ENCODE measurements at places on chromosomes 7 and 10. TPM values are rescaled to one million over a fixed set of nuclear protein-coding genes. Genes with fewer than 3 reads are reported as not detected.

GRCh38 chr10:68574051-68574450, 13.9 kb downstream of the TET1 start:
- DNase-seq: no peak

- no peak for DNase-seq
Measured at GRCh38 chr10:26717476-26717875, 20.0 kb downstream of the PDSS1 start.

- DNase-seq: no peak
Measured at GRCh38 chr7:155405399-155406318, 52.3 kb upstream of the EN2 start.

DNA sequence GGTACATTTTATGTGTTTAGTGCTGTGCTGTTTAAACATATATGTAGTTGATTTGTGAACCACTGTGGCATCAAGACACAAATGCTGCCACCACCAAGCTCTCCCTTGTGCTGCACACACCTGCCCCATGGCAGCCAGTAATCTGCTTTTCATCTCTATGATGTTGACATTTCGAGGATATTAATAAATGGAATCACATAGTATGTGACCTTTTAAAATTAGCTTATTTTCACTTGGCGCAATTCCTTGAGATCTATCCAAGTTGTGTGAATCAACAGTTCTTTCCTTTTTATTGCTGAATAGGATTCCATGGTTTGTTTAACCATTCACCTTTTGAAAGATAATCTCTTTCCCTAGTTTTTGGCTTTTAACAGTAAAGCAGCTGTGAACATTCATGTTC, 73.1 kb downstream of the BMPR1A start:
- no peak for DNase-seq

GRCh38 chr7:10474048-10474447, 499.6 kb upstream of the PHF14 start:
- no peak for DNase-seq

DNA sequence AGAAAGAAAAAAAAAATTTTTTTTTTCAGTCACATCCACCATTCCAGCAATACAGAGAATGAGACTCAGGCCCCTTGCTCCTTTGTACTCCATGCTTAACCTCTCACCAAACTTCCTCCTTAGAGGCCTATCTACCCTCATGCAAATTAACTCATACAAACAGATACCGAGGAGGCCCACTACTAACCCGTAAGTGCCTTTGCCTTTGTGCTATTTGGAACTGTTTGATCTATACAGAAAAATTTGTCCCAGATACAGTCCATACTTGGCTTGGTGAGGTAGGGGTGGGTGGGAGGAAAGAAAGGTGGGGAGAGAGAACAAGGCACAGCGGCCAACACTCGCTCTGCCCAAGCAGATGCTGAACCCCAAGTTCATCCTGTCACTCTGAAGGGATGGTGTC, 87.8 kb upstream of the DUSP5 start:
- no peak for DNase-seq

DNA sequence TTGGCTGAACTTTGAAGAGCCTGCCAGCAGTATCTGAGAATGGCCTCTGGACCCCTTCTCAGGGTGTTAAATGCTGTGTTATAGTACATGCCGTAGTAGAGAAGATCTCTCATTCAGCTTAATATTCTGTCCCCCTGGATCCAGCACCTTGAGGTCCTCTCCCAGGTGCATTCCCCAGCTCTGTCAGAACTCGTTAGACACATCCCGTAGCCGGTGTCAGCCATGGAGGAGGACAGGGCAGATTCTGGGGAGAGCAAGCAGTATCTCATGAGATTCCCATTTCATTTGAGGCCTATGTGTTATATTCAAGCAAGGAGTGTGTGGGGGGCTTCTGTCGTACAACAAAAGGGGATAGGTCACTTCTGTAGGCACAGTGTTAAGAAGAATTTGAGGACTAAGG, 34.8 kb downstream of the NACAD start:
- DNase-seq: no peak

DNA sequence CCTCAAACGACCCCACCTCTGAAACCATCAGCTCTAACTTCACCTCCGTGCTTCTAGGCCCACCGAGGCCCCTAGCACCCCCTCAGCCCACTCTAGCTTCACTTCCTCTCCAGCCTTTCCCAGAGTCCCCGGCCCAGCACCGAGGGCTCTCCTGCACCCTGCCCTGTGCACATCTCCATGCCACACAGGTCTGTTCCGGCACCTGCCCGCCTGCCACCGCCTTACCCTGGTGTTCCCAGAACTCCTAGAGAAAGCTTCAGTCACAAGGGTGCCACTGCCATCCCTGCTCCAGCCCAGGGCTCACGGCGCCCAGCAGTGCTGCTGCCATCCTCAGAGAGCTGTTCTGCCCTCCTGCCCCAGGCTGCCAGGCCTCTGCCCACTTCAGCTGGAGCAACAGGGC, 61.3 kb upstream of the INSIG1 start:
- DNase-seq: no peak

- DNase-seq: peak; percentile 49
Measured at GRCh38 chr10:49113741-49114141, 1.6 kb downstream of the VSTM4 start.

DNA sequence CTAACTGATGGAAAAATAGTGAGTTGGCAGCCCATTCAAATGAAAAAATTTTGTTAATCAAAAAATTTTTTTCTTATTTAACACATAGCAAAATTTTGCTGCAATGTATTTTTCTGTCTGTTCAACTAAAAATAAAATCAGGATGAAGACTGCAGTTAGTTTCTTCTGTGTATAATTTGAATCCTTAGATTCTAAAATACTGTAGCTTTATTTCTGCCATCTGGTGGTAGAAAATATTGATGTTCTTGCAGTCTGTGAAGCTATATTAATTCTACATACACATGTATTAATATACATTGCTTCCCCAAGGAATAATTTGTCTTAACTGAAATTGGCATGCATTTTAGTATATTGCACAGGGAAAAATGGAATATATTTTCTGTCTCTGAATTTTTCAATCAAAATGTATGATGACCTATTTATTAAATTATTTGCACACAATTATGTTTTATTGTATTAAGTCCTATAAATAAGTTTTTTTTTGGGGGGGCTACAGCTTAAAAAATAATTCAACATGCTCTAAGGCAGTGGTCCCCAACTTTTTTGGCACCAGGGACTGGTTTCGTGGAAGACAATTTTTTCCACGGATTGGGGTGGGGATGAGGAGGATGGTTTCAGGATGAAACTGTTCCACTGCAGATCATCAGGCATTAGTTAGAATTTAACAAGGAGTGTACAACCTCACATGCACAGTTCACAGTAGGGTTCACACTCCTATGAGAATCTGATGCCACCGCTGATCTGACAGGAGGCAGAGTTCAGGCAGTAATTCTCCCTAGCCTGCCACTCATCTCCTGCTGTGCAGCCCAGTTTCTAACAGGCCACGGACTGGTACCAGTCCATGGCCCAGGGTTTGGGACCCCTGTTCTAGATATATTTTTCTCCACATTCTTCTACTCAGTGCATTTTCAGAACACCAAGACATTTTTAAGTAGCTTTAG, 119.4 kb downstream of the GNAT3 start:
- no peak for DNase-seq

DNA sequence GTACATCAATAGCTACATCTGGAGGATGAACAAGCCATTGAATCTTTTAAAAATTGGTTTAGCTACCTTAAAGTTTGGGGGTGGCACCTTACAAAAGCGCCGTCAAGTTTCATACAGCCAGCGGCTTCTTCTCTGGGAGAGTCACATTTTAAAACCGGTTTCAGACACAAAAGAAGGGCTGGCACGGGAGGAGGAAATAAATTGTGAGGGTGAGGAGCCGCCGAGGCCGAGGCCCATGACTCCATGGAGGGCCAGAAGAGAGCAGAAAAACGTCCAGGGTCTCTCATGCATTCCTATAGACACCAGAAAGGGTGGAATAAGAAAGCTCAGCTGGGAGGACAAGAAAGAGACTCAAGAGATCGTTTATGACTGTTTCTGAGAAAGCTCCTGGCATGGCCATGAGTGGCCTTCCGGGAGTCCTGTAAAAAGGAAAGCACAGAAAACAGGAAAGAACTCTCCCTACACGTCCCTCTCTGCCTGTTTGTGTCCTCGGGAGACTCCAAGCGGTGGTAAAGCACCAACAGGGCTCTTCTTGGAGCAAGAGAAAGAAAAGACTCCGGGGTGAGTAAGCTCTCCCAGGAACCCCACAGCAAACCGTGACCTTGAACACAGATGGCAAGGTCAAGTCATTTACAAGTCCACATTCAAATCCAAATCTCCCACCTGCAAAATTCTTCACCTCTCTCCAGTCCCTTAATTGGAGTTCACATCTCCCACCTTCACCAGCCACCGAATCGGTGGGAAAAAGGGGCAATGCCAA, 1.8 kb downstream of the FRAT2 start:
- no peak for DNase-seq

DNA sequence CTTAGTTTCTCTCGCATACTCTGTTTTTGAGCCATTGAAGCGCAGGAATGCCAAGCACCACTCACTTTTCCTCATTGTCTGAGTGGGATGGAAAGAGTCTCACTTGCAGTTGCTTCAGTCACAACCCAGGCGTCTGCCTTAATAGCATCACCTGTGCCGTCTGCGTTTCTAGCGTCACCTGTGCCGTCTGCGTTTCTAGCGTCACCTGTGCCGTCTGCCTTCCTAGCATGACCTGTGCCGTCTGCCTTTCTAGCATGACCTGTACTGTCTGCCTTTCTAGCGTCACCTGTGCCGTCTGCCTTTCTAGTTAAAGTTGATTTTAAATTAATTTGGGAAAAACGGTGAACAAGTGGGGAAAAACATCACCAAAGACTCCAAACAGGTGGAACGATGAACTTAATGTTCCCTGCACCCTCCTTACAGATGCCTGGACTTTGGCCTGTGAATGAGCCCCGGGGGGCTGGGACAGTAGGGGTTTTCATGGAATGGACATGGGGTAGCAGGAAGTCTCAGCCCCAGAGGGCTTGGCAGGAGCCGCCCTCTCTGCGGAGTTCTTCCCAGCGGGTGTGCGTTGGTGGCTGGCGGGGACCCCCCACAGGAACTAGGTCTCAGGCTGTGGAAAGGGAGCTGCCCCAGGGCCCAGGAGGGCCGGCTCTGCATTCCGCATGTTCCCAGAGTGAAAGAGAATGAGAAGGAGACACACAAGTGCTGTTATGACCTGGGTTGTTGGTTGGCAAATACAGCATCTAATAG, 3.5 kb downstream of the ZNF511 start:
- no peak for DNase-seq

GRCh38 chr7:129886818-129887186, 66.0 kb downstream of the UBE2H start:
- no peak for DNase-seq

DNA sequence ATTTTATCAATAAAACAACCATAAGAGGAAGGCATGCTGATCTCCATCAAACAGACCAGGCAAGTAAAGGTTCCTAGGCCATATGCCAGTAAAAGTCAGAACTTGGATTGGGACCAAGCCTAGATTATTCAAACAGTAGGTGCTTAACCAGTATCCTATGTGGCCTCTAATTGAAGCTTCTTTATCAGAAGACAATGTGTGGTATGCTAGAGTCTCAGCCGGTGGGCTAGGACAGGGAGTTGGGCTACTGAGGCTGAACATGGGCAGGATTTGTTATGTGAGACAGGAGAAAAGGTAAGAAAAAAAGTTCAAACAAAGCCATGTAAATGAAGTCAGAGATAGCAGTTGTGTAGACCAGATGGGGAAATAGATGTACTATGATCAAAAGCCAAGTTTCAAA, 413.7 kb upstream of the GHITM start:
- no peak for DNase-seq

DNA sequence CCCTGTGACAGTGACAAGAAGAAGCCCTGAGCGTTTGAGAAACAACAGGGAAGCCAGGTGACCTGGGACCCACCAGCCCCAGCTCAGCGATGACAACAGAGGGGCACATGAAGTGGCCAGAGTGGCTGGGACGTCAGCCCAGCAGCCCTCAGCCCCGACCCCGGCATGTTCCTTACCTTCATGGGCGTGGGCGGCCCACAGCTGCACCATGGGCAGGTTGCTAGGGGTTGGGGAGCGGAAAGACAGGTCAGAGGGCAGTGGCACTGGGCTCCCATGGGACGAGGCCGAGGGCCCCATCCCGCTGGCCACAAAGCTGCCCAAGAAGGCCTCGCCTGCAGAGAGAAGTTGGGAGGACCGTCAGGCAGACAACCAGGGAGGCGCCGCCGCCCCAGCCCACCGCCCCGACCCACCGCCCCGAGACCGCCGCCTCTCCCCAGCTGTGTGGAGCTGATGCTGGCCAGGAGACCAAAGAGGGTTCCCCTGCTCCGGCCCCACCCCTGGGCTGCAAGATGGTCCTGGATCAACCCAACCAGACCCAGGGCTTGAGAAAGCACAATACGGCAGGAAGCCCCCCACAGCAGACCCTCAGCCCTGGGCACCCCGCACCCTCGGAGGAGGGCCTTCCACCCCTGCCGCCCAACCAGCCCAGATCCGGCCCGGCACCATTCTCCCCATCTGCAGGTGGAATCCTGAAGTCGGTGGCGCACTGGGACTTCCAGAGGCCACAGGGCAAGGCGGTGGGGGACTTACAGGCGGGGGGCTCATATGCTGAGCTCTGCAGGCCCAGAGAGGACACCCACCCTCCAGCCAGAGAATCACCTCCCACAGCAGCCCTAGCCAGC, 29.1 kb downstream of the TNRC18 start:
- DNase-seq: no peak

DNA sequence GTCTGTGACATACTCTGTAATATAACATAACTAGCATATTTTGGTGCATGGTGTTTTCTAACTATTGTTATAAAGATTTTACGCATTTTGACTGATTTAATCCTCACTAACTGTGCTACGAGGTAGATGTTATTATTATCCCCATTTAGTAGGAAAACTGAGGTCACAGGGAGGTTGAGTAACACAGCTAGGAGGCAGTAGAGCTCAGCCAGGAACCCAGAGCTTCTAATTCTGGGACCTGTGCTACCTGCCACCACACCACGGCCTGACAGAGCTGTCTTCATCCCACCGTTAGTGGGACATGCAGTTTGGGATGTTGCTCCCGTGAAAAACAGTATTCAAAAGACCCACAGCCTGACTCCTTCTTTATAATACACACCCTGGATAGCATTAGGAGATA, 962.5 kb downstream of the CNTNAP2 start:
- DNase-seq: no peak

GRCh38 chr7:50262916-50263690, 41.4 kb upstream of the IKZF1 start:
- DNase-seq: no peak

- DNase-seq: no peak
Measured at GRCh38 chr10:95840121-95840520, 67.7 kb upstream of the CC2D2B start.

GRCh38 chr7:45001138-45001694, 1.2 kb downstream of the CCM2 start:
- no peak for DNase-seq

CRYGN gene
- not detected for total RNA-seq

FAM237B gene
- not detected for total RNA-seq

CCDC7 gene
- 35.5 TPM for total RNA-seq

UCN3 gene
- total RNA-seq: not detected

GPR85 gene
- 3.3 TPM for total RNA-seq

HSPA14 gene
- 7.8 TPM for total RNA-seq

CALHM1 gene
- not detected for total RNA-seq
